CD4-positive, alpha-beta T cell treated with Interleukin-6 for 4 hours (primary cell): ENCODE measurements at places on chromosomes 2 and 18.

- DNase-seq: no peak
Observed at GRCh38 chr2:27489118-27489497, 435 bp downstream of the IFT172 start.

DNA sequence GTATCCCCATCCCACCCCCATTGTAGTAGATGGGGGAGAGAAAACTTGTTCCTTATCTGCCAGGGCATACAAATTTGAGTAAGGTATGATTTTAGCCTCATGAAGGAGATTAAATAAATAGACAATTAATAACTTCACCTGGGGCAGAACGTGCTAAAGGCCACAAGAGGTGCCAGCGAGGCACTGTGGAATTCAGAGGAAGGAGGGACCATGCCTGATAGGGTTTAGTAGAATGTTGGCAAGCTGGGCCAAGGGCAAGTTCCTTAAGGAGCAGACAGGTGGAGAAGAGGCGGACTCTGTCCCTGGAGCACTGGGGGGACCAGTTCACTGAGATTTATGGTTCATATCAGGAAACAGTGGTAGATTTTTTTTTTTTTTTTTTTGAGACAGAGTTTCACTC, 22.5 kb downstream of the STAMBP start:
- DNase-seq: no peak

- DNase-seq: no peak
Observed at GRCh38 chr2:189913821-189914220, 129.6 kb downstream of the PMS1 start.

GRCh38 chr2:222965555-222965954, 86.4 kb upstream of the KCNE4 start:
- DNase-seq: no peak

DNA sequence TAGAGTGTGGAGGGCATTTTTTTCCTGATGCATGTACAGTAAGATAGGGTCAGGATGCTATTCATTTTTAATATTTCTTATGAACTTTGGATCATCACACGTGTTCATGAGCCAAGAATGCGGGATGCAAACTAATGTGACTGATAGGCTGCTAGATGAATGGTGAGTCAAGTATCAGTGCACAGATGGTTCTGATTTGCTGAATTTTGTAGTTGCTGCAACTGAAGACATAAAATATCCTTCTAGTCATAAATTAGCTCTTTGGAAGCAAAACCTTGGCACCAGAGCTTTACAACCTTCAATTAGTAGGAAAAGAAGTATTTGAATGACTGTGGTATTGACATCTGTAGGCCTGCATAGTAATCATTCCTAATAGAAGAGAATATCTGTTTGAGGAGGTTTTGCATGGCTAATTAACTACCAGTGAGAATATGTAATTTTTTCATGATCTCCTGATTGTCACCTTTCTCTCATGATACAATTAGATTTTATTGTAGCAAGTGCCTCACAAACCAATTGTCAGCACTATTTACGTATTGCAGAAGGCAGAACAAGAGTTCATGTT, 94.0 kb downstream of the VRK2 start:
- no peak for DNase-seq

GRCh38 chr2:67215214-67216055, 181.7 kb upstream of the ETAA1 start:
- DNase-seq: no peak

DNA sequence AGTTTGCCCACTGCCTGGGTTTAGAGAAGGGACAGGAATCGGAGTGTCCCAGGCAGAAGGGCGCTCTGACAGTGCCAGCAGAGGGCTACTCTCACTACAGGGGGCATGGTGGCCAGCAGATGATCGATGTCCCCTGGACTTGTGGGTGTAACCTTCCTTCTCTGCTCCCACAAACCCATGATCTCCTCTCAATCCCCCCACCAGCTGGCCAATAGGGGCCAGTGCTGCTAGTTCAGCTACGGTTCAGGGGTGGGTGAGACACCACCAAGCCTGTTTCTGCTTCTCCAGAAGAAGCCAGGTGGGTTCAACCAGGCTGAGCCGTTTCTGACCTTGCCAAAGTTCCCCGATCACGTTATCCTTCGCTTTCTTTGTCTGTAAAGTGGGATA, 1.3 kb downstream of the NPPC start:
- no peak for DNase-seq

DNA sequence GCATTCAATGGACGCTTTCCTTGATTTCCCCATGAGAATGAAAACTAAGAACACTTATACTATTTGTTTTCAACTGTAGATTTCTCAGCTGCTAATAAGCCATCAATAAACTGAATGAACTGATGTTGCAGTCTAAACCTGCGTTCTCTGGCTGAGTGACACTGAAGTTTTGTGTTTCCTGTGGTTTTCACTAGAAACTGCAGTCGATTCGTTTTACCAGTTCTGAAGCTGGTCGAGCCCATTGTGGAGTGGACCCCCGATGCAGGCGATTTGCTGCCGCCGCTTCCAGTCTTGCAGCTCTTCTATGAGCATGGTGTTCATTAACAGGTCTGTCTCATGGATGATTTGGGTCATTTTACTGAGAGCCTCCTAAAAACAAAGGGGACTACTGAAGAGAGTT, 50.6 kb upstream of the STAT1 start:
- peak; percentile 45 for DNase-seq

GRCh38 chr18:29430416-29430815, 1253.5 kb upstream of the CDH2 start:
- no peak for DNase-seq

DNA sequence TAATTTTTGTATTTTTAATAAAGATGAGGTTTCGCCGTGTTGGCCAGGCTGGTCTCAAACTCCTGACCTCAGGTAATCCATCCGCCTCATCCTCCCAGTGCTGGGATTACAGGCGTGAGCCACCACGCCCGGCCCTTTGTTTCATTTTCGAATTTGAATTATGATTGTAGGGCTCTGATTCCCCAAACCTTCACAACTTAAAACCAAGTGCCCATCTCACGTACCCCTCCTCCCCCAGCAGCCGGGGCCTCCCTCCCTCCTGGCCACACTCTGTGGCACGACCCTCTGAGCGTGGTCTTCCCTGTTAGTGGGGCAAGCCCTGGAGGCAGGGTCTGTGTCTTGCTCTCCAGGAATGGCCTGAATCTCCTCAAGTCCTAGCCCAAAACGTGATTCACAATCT, 166.5 kb downstream of the ASB1 start:
- no peak for DNase-seq

DNA sequence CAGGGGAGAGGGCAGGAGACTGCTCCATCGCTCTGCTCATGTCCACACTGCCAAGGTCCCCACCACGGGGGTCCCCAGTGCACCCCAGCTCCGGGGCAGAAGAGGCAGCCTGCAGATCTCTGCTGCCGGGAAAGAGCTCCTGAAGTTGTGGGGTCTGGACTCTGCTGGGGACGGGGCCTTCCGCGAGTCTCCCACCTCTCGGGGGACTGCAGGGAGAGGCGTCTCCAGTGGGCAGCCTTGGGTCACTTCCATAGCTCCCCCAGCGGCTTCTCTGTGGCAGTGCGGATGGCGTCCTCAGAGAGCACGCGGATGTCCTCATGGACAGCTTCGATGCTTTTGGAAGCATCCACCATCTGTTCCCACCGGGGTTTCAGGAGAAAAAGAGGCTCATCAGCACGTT, 10.7 kb downstream of the DTYMK start:
- DNase-seq: no peak
